Thyroid gland (tissue), 4 donors: ENCODE measurements at places on chromosomes 12 and 14. TPM values are rescaled to one million over a fixed set of nuclear protein-coding genes. Genes with fewer than 3 reads are reported as not detected.

- H3K4me1 ChIP-seq, result peaks cover 13% of the 10 kb centered on the region
- H3K27me3 ChIP-seq, result no peaks in the 10 kb centered on the region
- no peak for DNase-seq
These were observed 108.0 kb downstream of the LIN7A start for GRCh38 chr12:80829767-80830166.

- peak overlapping the region; percentile 97 for H3K27ac ChIP-seq
- no peaks in the 10 kb centered on the region for H3K27me3 ChIP-seq
- peak overlapping the region; percentile 44 for H3K4me3 ChIP-seq
- H3K36me3 ChIP-seq, result no peaks in the 10 kb centered on the region
- DNase-seq, result peak; percentile 5
These were observed 534 bp downstream of the PPP2R3C start for GRCh38 chr14:35121026-35121886.

- H3K4me3 ChIP-seq, result no peak overlapping the region
- no peak overlapping the region for H3K27ac ChIP-seq
- H3K36me3 ChIP-seq, result no peaks in the 10 kb centered on the region
These were observed 23.4 kb downstream of the ASPG start for GRCh38 chr14:104108570-104109541.

DNA sequence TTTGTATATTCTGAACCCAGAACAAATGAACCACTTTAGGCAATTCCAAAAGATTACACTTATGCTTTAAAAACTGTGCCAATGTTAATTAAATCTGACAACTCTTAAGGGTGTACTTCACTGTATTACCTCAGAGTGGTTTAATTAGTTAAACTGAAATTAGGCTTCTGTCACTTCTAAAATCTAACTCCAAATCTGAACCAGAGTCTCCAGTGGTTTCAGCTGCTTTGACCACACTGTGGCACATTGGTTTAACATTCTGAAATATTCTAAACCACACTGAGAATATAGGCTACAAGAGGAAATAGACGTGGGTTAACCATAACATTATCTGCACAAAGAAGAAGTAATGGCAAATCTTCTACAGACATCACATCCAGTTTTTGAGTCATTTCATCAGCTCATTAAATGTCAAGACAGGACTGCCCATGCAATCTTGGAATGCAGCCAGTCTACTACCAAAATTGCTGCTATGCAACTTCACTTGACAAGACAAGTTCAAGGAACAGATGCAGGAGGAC lies 94.8 kb downstream of the LRP6 start:
- peaks cover 10% of the 10 kb centered on the region for H3K4me1 ChIP-seq
- H3K27me3 ChIP-seq, result no peaks in the 10 kb centered on the region
- no peak overlapping the region for H3K27ac ChIP-seq
- peak; percentile 14 for DNase-seq
- no peak overlapping the region for H3K4me3 ChIP-seq

GRCh38 chr14:66916421-66916820 lies 272.8 kb upstream of the GARIN2 start:
- no peak for DNase-seq
- H3K36me3 ChIP-seq, result no peaks in the 10 kb centered on the region
- H3K4me3 ChIP-seq, result no peak overlapping the region
- no peaks in the 10 kb centered on the region for H3K27me3 ChIP-seq

- H3K36me3 ChIP-seq, result no peaks in the 10 kb centered on the region
- peak within 1 kb of the TSS; percentile 21 for H3K4me3 ChIP-seq
- H3K27ac ChIP-seq, result no peak within 1 kb of the TSS
These were observed at the start of gene SLC4A8 for GRCh38 chr12:51424662-51425539. Gene SLC4A8 (plus strand): TSS chr12:51424831. CDS start chr12:51424988, 157 bp downstream.

Gene YAF2
- 56.7 TPM for total RNA-seq

- H3K27me3 ChIP-seq, result no peaks in the 10 kb centered on the region
- no peak overlapping the region for H3K4me3 ChIP-seq
- no peaks in the 10 kb centered on the region for H3K36me3 ChIP-seq
These were observed 232.8 kb upstream of the ATP2B1 start for GRCh38 chr12:89941436-89941835.

DNA sequence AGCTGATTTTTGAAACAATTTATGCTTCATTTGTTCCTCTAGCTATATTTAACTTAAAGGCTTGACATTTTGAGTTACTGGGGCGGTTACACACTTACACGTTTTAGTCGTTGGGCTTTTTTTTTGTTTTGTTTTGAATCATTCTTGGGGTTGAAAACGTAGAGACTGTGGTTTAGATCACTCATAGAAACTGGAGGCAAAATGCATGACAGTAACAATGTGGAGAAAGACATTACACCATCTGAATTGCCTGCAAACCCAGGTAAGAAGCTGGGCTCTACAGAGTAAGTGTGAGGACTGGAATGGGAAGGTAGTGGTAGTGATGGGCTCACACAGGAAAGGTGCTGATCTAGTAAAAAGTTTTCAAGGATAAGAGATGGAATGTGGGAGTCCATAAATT lies at the start of gene CLEC2D:
Gene CLEC2D (plus strand): TSS at position 180 of the 400 bp plus-strand sequence. CDS start 22 bp downstream, at position 202.
- no peaks in the 10 kb centered on the region for H3K36me3 ChIP-seq
- no peak within 1 kb of the TSS for H3K27ac ChIP-seq
- peaks cover 14% of the 10 kb centered on the region for H3K4me1 ChIP-seq
- no peak within 1 kb of the TSS for H3K4me3 ChIP-seq

- H3K4me1 ChIP-seq, result peaks cover 42% of the 10 kb centered on the region
- no peak overlapping the region for H3K4me3 ChIP-seq
- H3K27ac ChIP-seq, result peak overlapping the region; percentile 67
- H3K27me3 ChIP-seq, result no peaks in the 10 kb centered on the region
- no peaks in the 10 kb centered on the region for H3K36me3 ChIP-seq
These were observed 10.5 kb upstream of the SELPLG start for GRCh38 chr12:108643941-108644810.

DNA sequence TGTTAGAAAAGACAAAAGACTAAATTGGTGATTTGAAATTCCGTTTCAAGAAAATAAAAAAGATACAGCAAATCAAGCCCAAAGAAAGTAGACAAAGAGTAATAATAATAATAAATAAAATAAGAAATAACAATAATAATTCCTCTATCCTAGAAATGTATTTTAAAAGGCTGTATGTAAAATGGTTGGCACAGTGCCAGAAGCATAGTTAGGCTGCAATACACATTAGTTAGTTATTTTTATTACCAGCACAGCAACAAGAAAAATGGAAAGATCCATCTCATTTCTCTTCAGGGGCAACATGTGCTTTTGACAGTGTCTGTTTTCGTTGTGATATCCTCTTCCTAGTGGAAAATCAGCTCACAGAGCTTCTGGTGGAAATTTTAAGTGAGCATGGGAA lies 174.1 kb upstream of the TMTC1 start:
- no peak overlapping the region for H3K4me3 ChIP-seq
- no peak for DNase-seq
- H3K27ac ChIP-seq, result no peak overlapping the region
- H3K27me3 ChIP-seq, result no peaks in the 10 kb centered on the region
- H3K4me1 ChIP-seq, result no peaks in the 10 kb centered on the region
- H3K36me3 ChIP-seq, result no peaks in the 10 kb centered on the region

DNA sequence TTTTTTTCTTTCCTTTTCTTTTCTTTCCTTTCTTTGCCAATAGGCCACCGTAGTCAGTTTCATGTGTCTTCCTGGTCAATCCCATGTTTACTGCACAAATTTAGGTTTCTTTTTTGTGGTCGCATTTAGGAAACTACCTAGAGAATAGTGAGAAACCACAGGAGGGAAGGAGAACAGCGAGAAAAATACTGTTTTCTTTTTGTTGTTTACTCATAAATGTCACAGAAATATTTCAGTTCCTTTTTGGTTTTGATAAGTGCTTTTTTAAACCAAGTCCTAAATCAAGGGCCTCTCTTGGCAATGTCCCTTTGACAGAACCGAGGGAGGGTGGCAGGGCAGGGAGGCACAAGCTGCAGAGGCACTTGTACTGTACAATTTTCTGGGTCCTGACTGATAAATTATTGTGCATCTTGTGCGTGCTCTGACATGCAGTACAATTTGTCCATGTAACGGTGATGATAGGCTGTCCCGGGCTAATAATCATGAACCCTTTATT lies 326.1 kb downstream of the CACNA1C start:
- H3K4me1 ChIP-seq, result peaks cover 2% of the 10 kb centered on the region
- no peak overlapping the region for H3K27ac ChIP-seq
- DNase-seq, result no peak
- H3K4me3 ChIP-seq, result no peak overlapping the region
- H3K36me3 ChIP-seq, result no peaks in the 10 kb centered on the region
- no peaks in the 10 kb centered on the region for H3K27me3 ChIP-seq
